ENCODE measurements at places on chromosomes 7 and 10.

GRCh38 chr7:8511855-8512254 is 78.4 kb downstream of the NXPH1 start:
- no peak for DNase-seq

DNA sequence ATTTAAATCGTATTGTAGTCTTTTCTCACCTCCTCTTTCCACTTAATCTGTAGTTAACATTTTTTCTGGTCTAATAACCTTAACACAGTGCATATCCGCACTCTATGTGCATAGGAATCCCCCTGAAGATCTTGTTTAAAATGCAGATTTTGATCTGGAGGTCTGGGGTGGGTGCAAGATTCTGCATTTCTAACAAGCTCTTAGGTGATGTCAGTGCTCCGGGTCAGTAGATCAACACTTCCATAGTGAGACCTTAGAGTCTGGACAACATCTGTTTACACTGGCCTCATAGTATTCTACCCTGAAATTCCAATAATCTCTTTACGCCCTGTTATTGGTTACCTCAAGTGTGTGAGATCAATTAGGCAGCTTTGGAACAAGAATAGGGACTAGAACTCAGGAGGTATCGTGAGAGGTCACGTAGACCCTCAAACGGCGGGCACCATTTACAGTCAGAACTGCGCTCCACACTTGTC is 434 bp upstream of the PLEKHA8 start:
- no peak for DNase-seq

DNA sequence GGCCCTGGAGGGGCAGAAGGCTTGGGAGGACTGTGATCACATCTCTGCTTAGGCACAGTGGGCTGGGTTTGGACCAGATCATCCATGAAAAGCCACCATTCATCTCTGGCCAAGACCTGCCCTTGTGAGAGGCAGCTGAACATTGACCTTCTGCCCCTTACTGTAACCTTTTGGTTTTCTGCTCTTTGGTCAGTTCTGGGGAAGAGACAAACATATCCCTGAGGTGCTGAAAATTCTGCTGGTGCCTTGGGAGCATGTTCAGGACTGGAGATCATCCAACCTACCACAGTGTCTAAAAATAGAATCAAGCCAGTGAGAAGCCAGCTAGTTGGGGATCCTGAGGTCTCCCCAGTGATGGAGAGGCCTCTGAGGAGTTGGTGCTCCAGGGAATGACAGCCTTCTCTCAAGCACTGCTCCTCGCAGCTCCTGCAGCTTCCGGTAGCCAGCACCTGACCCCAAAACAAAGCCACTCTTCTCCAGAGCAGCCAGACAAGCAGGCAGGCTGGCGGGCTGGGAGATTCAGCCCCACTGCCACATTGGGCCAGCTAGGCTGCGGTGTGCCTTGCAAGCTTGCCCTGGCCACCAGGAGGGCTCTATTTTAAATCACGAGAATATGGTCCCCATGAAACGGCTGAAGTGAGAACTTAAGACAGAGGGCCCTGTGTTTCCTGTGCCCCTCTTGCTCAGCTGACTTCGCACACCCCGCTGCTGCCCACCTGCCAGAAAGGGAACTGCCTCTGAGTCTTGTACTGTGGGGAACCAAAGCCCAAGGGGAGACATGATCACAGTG is 37.8 kb upstream of the UBE2H start:
- DNase-seq: no peak

- DNase-seq: no peak
These were observed 24.5 kb downstream of the POLL start for GRCh38 chr10:101563497-101564040.

DNA sequence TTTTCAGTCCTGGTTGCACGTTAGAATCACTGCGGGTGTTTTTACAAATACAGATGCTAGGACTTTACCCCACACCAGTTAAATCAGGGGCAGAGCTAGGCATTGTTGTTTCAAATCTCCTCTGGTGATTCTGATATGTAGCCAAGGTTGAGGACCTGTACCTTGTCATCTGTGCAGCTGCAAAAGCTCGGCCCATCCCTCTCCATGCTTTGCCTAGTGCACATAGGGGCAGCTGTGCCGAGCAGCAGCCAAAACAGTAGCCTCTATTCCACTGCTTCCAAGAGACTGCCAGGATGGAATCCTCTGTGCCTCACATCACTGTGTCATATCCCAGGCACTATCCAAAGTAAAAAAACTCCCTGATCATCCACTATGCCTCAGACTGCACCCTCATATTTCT is 181.3 kb downstream of the CDK14 start:
- DNase-seq: no peak

- DNase-seq: no peak
These were observed 176.1 kb downstream of the SGMS1 start for GRCh38 chr10:50447691-50448090.

DNA sequence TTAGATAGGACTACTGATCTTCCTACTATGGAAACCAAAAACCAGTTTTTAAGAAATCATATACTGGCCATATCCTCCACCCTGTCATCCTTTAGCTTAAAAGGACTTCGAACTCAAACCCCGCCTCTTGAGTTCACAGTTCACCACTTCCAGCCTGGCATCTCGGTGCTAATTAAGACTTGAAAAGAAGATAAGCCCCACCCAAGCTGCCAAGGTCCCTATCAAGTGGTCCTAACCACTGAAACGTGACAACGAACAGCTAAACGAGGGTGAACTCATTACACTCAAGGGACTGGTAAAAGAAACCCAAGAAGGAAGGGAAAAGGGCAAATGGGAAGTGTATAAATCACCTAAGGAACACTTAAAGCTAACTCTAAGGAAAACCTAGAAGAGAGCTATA is 16.1 kb downstream of the COL17A1 start:
- DNase-seq: no peak

DNA sequence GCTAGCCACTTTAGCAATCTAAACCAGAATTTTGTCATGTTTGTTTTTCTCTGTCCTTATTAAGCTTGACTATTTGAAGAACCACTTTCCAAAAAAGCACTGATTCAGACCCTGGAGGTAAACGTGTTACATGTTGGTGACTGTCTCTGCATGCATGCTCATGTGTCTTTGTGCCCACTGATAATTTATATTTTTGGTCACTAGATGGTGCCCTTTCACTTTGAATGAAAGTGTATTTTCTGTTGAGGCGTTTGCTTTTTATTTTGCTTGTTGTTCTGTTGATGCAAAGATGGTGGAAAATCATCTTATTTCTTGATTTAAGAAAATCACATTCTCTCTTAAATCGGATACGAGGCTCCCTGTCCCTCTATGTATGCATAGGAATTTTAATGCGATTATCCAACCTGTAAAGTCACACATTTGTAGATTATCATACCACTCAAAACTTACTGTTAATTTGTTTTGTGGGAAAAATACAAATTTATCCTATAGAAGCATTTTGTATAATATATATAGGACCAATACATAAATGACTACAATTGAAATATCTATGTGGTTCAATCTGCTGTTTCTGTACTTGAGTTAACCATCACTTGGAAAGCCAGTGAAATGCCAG is 269.3 kb downstream of the BICC1 start:
- no peak for DNase-seq

- no peak for DNase-seq
These were observed 181.8 kb upstream of the PRSS1 start for GRCh38 chr7:142567201-142568075.

DNA sequence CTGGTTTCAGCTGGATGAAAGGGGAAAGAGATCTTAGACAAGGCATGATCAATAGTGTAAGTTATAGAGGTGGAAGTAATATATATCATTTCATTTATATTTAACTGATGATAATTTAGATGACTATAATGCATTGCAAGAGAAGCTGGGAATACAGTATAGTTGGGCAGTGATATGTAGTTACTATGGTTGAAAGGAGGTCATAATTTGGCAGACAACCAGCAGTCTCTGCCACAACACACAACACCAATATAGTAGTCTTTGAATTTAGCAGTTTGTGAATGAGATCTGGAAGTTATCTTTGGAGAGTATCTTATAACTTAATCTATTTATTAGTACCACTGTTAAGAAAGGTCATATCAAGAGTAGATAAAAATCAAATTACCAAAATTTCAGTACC is 39.9 kb downstream of the TAX1BP1 start:
- DNase-seq: no peak

- DNase-seq: no peak
These were observed 322.1 kb upstream of the AUTS2 start for GRCh38 chr7:69276011-69276729.

- no peak for DNase-seq
These were observed 177.3 kb downstream of the PHTF2 start for GRCh38 chr7:77975672-77976480.

DNA sequence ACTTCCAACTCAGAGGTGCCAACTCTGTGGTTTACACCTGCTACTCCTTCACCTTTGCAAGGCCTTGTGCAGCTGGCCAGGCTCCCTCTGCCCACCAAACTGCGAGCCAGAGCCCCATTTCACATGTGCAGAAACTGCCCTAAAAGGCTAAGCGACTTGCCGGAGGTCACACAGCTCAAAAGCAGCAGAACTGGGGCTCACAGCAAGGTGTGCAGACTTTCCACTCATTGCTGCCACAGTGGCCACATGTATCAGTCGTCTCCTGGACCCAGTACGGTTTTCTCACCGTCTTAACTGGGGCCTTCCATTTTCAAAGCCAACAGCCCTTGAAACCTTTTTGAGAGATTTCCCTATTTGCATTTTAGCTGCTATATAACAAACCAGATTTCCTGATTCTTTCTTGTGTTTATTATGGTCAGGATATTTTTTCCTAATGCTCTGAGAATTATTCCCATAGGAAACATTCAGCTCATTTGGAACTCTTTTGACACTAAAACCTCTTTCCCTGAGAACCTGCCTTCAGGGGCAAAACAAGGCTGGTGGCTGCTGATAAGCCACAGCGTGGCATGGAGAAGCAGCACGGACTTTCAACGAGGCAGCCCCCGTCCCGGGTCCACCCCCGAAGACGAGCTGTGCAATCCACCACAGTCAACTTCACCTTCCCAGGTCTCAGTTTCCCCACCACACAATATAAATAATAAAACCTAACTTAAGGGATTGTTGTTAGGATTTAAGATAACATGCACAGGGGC is 29.9 kb downstream of the SORBS1 start:
- DNase-seq: no peak

DNA sequence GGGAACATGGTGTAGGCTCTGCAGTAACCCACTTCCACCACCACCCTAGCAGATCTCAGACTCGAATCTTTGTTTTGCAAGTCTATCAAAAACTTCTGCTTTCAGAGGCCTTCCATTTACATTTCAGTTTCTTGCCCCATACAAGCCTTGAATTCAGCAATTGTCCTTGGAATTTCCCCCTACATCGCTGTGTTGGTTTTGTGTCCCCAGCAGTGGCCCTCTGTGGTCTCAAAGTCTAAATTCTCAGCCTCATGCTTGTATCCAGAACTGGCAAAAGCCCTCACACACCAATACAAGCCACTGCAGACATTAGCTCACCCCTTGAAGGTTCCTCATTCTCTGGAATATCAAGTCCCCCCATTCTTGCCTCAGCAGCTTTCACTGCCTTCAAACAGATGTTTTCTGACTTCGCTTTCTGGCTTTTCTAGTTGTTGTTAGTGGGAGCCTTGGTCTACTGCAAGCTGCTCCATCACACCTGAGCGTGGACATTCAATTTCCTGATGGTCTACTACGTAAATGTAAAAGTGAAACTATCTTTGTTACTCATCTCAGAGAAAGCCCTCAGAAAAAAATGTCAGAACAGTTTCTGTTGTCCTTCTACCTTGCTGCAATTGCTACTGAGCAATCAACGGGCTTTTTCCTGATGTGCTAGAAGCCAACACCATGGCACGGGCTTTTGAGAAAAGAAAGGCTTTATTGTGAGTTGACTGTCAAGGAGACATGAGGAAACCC is 1.8 kb upstream of the NUB1 start:
- DNase-seq: no peak

DNA sequence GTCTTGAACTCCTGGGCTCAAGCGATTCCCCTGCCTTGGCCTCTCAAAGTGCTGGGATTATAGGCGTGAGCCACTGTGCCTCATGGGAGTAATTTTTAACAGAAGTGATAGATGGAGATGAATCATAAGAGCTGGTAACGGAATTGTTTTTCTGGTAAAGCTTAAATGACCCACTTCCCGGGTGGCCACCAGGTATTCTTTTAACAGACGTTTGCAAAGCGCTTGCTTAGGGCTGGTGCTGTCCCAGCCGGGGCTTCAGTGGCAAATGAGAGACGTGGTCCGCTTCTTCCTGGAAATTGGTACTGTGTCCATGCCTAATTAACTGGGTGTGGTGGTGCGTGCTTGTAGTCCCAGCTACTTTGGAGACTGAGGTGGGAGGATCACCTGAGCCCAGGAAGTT is 23.5 kb downstream of the CAMK1D start:
- DNase-seq: no peak

All from caudate nucleus (tissue), 63 donors.